ENCODE measurements at places on chromosomes 6 and 20.

DNA sequence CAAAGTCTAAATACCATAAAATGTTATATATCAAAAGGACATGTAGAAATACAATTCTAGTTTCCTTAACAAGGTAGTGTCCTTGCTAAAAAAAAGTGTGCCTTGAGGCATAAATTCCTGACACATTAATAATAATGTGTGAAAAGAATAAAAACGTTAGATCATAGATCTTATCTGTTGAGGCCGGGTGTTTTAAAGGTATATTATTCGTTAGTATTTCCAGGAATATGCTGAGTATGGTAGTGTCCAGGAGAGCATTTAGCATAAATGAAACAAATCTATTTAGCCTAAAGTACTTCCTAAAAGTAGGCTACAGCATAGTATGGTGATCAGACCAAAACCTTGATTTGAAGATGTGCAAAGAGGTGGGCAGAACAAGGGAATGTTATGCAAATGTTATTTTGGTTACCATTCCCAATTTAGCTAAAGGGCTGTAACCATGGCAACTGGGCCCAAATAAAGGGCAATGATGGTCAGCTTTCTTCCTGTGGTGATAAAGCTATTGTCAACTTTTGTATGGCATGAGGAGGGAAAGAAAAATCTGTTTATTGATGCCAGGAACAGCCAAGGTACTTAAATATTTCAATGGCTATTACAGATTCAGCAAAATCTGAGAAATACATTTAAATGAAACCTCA lies 18.9 kb downstream of the MKKS start:
- DNase-seq, result peak; percentile 54

DNA sequence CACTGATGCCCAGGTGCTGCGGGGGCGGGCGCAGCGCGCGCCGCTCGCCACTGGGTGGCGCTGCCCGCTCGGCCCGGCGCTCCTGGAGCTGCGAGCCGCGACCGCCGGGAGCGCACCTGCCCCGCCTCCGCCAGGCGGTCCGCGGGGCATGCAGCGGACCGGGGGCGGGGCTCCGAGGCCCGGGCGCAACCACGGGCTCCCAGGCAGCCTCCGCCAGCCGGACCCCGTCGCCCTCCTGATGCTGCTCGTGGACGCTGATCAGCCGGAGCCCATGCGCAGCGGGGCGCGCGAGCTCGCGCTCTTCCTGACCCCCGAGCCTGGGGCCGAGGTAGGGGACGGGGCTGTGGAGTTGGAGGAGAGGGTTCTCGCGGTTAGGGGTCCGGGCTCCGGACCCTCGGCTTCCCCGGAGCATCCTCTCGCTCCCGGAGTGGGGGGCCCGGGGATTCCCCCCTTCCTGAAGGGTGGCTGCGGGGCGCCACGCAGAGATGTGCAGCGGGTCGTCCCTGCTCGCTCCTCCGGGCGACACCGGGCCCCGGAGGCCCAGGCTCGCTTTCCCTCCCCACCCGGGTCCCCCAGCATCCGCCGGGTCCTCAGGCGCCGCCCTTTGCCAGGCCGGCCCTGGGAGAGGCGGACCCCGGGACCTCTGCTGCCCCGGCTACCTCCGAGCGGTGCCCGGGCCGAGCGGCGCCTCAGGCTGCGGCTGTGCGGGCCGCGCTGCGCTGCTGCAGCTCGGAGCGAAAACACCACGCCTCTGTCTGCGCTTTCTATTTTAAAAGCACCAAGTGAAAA lies at the start of gene BCAS4:
Gene BCAS4, plus strand, starts transcription at position 216 of the 789 bp plus-strand sequence. Its CDS starts 23 bp downstream, at position 239.
- peak; percentile 86 for DNase-seq

DNA sequence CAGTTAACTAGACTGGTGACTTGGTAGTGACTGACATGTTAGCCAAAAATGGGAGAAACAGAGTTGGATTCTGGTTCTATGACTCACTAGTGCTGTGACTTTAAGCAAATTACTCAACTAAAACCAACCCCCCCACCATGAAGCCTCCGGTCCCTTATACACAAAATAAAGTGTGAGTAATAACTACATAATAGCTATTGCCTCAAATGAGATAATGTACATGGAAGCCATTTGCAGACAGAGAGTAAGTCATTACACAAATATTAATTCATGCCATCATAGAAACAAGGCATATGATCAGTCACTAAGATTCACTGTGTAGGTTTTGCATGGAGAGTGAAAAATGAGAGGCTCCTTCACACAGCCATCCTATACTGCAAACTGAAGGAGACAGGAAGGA lies 111.9 kb downstream of the HIVEP2 start:
- DNase-seq, result no peak

DNA sequence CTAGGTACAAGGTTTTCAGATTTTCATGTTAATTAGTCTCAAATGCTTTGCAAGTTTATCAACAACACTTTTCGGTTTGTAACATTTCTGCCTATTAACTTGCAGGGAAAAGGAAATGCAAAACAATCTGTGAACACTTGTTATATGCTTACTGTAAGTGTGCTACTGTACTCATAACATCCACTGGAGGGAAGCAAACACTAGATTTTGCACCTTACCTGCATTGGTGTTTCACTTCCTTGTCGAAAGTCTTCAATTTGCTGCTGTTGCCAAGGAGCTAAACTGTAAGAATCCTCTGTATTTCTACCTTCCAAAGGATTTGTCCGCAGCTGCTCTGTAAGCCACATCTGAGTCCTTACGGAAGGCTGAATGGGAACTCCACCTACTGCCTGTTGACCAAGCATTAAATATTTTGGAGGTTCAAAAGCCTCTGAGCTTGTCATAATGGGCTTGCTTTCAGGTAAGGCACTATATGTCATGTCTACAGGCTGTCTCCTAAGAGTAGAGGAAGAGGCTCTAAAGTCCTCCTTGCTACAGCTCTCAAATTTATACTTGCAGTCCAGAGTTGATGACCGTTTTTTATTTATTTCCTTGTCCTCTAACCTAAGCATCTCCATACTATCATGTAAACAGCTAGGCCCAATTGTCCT lies 17.3 kb downstream of the PLN start:
- DNase-seq, result no peak

GRCh38 chr6:16473908-16474771 lies 235.8 kb downstream of the GMPR start:
- DNase-seq, result no peak

- peak; percentile 60 for DNase-seq
Measured at GRCh38 chr20:62642051-62642665, at the start of gene SLCO4A1. SLCO4A1 (plus strand) TSS chr20:62642503; CDS start chr20:62656455, 13,952 bp downstream.

DNA sequence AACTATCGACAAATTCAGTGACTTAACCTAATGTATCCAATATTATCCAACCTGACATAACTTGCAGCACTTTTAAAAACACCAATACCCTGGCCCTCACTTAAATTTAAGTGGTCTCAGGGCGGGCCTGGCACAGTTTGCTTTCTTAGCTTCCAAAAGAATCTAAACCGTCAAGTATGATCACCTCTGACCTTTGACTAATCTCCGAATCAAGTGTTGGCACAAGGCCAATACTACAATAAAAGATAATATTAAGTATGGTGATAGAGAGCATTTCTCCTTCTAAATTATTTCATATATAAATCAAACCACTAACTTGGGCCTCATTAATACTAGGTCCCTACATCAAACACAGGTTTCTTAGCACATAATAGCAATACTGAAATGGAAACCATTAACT lies 153.0 kb downstream of the PTPRK start:
- no peak for DNase-seq

DNA sequence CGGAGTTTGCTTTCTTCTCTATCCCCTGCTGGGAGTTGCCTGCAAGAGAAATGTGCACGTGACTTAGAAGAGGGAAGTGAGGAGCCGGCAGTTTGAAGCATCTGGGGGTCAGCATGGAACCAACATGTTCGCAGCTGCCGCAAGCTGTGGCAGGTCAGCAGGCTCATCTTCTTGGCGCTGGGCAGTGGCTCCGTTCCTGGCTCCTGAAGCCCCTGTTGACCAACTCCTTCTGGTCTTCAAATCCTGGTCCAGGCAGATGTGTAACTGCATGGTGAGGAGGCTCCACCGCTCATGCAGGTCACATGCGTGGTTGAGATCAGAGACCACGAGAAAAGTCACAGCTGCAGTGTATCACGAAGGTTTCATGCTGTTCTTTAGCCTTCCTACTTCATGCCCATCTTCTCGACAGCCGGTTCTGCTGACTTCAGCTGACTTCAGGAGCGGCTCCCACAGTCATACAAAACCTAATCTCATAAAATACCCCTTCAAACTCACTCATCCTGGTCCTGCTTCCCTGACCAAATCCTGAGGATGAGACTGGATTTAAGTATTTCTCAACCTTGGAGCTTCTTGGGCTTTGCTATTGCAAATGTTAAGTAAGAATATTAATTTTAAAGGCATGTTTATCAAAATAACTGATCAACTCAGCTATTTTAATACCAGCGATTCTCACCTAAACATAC lies 44.9 kb upstream of the BCAS1 start:
- DNase-seq, result no peak

GRCh38 chr6:21265730-21266044 lies 327.9 kb upstream of the SOX4 start:
- DNase-seq, result no peak

DNA sequence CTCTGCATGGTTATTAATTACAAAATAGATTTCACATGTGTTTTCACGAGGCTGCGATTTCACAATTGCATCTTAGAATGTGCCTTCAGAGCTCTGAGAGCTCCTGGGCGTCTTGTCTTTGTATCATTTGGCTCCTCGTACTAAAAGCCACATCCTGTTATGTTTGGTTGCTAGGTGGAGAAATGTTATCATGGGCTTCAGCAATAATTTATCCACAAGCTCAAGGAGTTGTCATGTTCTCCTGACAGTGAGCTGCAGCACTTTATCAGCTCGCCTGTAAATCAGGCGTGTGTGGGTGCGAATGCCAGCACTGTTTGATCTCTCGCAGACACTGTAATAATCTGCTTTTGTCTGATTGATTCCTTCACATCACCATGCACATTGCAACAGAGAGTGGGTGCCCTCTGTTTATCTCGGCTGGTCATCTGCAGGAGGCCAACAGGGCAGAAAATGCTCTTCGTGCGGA lies 218.6 kb upstream of the ZFP64 start:
- no peak for DNase-seq
